ENCODE measurements at places on chromosomes 7 and 10. TPM values are rescaled to one million over a fixed set of nuclear protein-coding genes. Genes with fewer than 3 reads are reported as not detected.

CALHM3 gene
- 0.02 TPM for polyA plus RNA-seq

MICALL2 gene
- polyA plus RNA-seq = 31.8 TPM

GIMAP6 gene
- polyA plus RNA-seq = 12.1 TPM

PLAU gene
- polyA plus RNA-seq = 36.7 TPM

GRCh38 chr10:55174419-55174818 is 373.4 kb upstream of the PCDH15 start:
- no peak for DNase-seq
- no peaks in the 10 kb centered on the region for H3K36me3 ChIP-seq
- H3K4me1 ChIP-seq = no peaks in the 10 kb centered on the region
- H3K27ac ChIP-seq = no peak overlapping the region
- H3K4me3 ChIP-seq = no peak overlapping the region

DNA sequence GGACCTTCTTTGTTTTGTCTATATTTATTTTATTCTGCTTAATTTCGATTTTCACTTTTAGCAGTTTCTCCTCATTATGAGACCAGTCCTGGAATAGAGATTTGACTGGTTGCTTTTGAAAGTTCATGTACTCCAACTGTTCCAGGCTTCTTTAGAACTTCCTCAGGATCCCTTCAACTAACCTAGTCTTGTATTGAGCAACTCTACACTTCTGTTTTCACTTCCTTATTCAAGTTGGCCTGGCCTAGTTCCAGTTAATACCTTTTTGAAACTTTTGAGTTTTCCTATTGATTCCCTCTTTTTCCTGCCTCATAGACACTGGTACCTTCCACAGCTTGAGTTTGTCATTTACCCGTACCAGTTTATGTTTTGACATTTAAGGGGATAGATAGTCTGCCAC is 421.7 kb downstream of the ATRNL1 start:
- DNase-seq = no peak
- H3K4me3 ChIP-seq = no peak overlapping the region
- H3K36me3 ChIP-seq = no peaks in the 10 kb centered on the region
- no peak overlapping the region for H3K27ac ChIP-seq
- H3K4me1 ChIP-seq = no peaks in the 10 kb centered on the region
- no peaks in the 10 kb centered on the region for H3K27me3 ChIP-seq

DNA sequence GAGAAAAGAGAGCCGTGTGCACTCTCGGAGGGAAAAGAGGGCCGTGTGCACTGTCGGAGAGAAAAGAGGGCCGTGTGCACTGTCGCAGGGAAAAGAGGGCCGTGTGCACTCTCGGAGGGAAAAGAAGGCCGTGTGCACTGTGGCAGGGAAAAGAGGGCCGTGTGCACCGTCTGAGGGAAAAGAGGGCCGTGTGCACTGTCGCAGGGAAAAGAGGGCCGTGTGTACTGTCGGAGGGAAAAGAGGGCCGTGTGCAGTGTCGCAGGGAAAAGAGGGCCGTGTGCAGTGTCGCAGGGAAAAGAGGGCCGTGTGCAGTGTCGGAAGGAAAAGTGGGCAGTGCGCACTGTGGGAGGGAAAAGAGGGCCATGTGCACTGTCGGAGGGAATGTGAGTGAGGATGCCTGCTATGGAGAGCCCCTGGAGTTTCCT is 188.7 kb downstream of the DNAJB6 start:
- H3K4me3 ChIP-seq = no peak overlapping the region
- no peaks in the 10 kb centered on the region for H3K4me1 ChIP-seq
- H3K27ac ChIP-seq = no peak overlapping the region
- DNase-seq = no peak

GRCh38 chr10:28111712-28112111 is 112.8 kb upstream of the ODAD2 start:
- H3K4me1 ChIP-seq = no peaks in the 10 kb centered on the region
- DNase-seq = no peak
- H3K36me3 ChIP-seq = no peaks in the 10 kb centered on the region
- H3K27ac ChIP-seq = no peak overlapping the region

DNA sequence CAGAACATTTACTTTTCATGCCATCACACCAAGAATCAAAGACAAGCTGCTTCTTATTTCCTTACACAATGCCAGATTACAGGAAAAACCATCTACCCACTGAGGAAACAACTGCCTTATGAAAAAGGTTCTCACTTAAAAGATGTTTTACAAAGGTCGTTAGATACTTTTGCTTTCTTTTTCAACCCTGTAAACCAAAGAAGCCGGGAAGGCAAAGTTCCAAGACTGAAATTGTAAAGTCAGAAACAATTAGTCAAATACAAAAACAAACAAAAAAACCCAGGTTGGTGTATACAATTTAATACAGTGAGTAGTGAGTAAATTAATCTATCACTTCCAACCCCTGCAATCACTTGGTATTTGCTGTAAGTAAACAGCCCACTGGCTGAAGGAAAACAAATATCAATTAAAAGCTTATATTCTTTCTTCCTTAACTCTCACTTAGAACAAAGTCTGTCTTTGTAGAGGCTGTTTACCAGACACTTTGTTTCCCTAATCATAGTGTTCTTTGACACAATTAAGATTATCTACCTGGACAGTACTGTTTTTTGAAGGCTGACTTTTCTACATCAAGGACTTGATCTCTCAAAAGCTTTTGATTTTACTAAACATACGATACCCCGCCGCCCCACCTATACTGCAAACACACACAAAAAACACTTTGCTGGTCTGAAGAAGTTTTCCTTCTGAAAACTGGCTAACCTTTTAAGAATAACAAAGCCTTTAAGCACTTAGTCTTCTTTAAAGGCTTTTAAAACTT is 18.1 kb downstream of the ERLIN1 start:
- H3K4me3 ChIP-seq = no peak overlapping the region
- no peaks in the 10 kb centered on the region for H3K4me1 ChIP-seq
- H3K27me3 ChIP-seq = no peaks in the 10 kb centered on the region
- DNase-seq = no peak
- H3K36me3 ChIP-seq = peaks cover 13% of the 10 kb centered on the region

GRCh38 chr7:77881871-77882270 is 83.3 kb downstream of the PHTF2 start:
- no peak overlapping the region for H3K27ac ChIP-seq
- H3K36me3 ChIP-seq = no peaks in the 10 kb centered on the region
- H3K4me3 ChIP-seq = no peak overlapping the region
- no peaks in the 10 kb centered on the region for H3K4me1 ChIP-seq

DNA sequence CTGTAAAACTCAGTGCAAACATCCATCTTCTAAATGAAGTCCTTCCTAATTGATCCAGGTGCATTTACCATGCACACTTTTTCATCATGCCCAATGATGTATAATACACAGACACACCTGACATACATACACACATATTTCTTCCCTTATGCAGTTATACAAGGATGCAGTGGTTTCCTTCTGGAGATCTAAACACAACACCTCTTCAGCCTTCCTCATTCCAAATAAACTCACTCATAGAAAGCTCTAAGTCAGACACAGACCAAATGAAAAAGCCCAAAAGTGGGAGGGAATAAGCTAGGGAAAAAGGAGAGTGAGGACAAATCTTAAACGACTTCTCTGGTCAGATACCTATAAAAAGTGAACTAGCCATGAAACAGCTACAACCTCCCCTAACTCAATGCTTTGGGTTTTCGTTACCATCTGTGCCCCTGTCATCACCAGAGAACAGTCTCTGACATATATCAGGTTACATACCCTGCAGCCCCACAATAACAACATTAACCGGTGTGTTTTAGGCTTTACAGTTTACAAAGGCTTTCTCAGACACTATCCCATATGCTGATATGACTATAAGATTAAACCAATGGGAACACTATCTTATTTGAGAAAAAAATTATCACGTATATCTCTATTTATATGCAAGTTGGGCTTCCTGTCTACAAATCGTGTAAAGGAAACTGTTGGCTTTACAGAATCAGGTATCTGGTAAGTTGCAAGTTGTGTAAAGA is 675.2 kb downstream of the PHTF2 start:
- H3K27ac ChIP-seq = no peak overlapping the region
- no peak overlapping the region for H3K4me3 ChIP-seq
- H3K4me1 ChIP-seq = no peaks in the 10 kb centered on the region

Measured in lung (tissue), 17 donors.